Psoas muscle (tissue), 8 donors: ENCODE measurements at places on chromosomes 3 and 15. TPM values are rescaled to one million over a fixed set of nuclear protein-coding genes. Genes with fewer than 3 reads are reported as not detected.

CKMT1B gene
- 0.21 TPM for total RNA-seq

LEKR1 gene
- 0.30 TPM for total RNA-seq

GRCh38 chr3:177055605-177056571 lies 141.4 kb downstream of the TBL1XR1 start:
- no peak overlapping the region for H3K4me3 ChIP-seq
- H3K36me3 ChIP-seq, result peaks cover 6% of the 10 kb centered on the region
- peaks cover 33% of the 10 kb centered on the region for H3K4me1 ChIP-seq
- DNase-seq, result no peak

GRCh38 chr3:196502775-196503195 lies 783 bp downstream of the RNF168 start:
- peak overlapping the region; percentile 95 for H3K27ac ChIP-seq
- no peaks in the 10 kb centered on the region for H3K36me3 ChIP-seq
- H3K27me3 ChIP-seq, result no peaks in the 10 kb centered on the region
- peaks cover 16% of the 10 kb centered on the region for H3K4me1 ChIP-seq

DNA sequence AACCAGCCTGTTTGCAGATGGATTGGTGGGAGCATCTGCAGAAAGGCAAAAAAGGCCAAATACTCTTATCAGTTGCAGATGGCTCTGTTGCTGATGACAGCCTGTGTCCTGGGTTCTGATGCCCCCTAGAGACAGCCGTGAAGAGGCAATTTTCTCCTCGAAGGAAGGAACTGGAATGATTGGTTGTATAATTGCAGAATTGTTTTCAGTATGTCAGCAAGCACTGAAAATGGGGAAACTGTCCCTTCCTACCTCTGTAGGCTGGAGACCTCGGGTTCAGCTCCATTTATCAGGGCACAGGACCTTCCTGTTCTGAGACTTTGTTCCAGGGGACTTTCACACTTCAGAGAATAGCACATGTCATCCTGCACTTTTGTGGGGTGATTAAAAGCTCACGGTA lies 103.0 kb downstream of the PGPEP1L start:
- no peak for DNase-seq
- no peak overlapping the region for H3K27ac ChIP-seq
- no peaks in the 10 kb centered on the region for H3K27me3 ChIP-seq
- peaks cover 11% of the 10 kb centered on the region for H3K36me3 ChIP-seq

DNA sequence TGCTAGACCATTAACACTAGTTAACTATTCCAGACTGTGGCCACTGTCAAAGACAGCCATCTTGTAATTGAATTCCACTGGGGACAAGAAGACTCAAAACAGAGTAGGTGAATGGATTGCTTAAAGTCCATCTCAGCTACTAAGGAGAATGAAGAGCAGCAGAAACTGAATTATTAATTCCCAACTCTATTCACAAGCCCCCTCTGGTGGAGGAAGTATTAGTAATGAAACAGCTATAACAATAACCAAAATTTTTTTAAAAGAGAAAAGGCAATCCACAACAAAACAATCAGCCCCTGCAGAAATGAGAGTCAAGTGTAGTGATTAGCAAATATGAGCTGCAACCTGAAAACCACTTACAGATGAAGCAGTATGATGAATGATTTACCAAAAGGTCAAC lies 302.8 kb downstream of the FHIT start:
- H3K4me1 ChIP-seq, result no peaks in the 10 kb centered on the region
- no peak overlapping the region for H3K4me3 ChIP-seq
- DNase-seq, result no peak
- H3K27me3 ChIP-seq, result no peaks in the 10 kb centered on the region

STAB1 gene
- 47.5 TPM for total RNA-seq

DNA sequence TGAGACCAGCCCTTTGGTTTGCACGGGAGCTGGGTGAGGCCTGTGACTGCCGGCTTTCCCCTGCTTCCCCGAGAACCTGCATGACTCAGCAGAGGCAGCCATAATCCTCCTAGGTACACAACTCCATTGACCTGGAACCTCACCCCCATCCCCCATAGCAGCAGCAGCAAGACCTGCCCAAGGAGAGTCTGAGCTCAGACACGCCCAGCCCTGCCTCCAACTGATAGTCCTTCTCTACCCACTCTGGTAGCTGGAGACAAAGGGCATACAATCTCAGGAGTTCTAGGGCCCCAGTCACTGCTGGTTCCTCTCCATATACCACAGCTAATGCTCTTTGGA lies 141.0 kb upstream of the ARHGEF26 start:
- no peak overlapping the region for H3K4me3 ChIP-seq
- no peak overlapping the region for H3K27ac ChIP-seq
- H3K36me3 ChIP-seq, result no peaks in the 10 kb centered on the region
- H3K27me3 ChIP-seq, result no peaks in the 10 kb centered on the region
- H3K4me1 ChIP-seq, result no peaks in the 10 kb centered on the region

DNA sequence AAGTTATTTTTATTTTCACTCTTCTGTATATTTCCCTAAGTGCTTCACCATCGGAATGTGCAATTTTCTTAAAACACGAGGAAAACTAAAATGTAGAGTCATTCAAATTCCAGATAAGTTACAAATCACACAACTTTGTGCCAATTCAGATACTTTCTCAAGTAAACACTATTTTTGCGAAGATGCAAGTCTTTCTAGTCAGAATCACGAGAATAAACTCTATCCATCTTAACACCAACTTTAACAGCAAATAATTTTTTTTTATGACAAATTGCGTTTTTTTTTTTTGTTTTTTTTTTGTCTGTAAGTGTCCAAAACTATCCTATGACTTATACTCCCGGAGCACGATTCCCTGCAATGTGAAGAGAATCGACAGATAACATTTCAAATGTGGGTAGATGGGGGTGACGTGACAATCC lies 1.3 kb downstream of the STAG1 start:
- H3K36me3 ChIP-seq, result no peaks in the 10 kb centered on the region
- H3K27ac ChIP-seq, result peak overlapping the region; percentile 98
- DNase-seq, result no peak
- peaks cover 38% of the 10 kb centered on the region for H3K4me1 ChIP-seq
- peak overlapping the region; percentile 82 for H3K4me3 ChIP-seq

DNA sequence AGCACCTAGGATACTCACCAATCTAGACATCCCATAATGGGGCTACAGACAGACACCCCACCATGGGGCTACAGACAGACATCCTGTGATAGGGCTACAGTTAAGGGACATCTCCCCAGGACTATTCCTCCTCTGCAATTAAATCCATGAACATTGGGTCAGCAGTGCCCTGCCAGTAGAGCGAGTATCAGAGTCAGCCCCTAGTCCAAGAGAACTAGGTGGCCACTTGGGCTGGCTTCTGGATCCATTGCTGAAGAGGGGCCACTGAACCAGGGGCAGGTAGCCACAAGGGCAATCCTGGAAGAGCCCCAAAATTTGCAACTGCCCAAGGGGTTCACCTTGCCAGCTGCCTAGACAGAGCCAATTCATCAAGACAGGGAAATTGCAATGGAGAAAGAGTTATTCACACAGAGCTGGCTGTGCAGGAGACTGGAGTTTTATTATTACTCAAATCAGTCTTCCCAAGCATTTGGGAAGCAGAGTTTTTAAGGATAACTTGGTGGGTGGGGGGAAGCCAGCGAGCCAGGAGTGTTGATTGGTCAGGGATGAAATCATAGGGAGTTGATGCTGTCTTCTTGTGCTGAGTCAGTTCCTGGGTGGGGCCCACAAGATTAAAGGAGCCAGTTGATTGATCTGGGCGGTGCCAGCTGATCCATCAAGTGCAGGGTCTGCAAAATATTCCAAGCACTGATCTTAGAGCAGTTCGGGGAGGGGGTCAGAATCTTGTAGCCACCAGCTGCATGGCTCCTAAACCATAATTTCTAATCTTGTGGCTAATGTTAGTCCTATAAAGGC lies 170.2 kb upstream of the SMAD3 start:
- H3K4me1 ChIP-seq, result no peaks in the 10 kb centered on the region
- no peaks in the 10 kb centered on the region for H3K36me3 ChIP-seq
- H3K27ac ChIP-seq, result no peak overlapping the region
- DNase-seq, result no peak
- H3K4me3 ChIP-seq, result no peak overlapping the region
- H3K27me3 ChIP-seq, result no peaks in the 10 kb centered on the region

THSD4 gene
- total RNA-seq, result 1.8 TPM

GRCh38 chr3:48437812-48438211 lies 2.1 kb downstream of the CCDC51 start:
- peaks cover 32% of the 10 kb centered on the region for H3K36me3 ChIP-seq
- no peak overlapping the region for H3K4me3 ChIP-seq
- H3K27me3 ChIP-seq, result no peaks in the 10 kb centered on the region
- H3K4me1 ChIP-seq, result peaks cover 23% of the 10 kb centered on the region

- no peak overlapping the region for H3K27ac ChIP-seq
- H3K4me1 ChIP-seq, result no peaks in the 10 kb centered on the region
- no peaks in the 10 kb centered on the region for H3K27me3 ChIP-seq
- H3K4me3 ChIP-seq, result no peak overlapping the region
- H3K36me3 ChIP-seq, result no peaks in the 10 kb centered on the region
Measured at GRCh38 chr3:45106874-45107273, 39.3 kb downstream of the CDCP1 start.

- H3K27me3 ChIP-seq, result no peaks in the 10 kb centered on the region
- H3K36me3 ChIP-seq, result no peaks in the 10 kb centered on the region
- no peak overlapping the region for H3K4me3 ChIP-seq
Measured at GRCh38 chr15:85865070-85865684, 70.5 kb upstream of the KLHL25 start.

GCSAM gene
- not detected for total RNA-seq

ABCF3 gene
- 93.0 TPM for total RNA-seq

DNA sequence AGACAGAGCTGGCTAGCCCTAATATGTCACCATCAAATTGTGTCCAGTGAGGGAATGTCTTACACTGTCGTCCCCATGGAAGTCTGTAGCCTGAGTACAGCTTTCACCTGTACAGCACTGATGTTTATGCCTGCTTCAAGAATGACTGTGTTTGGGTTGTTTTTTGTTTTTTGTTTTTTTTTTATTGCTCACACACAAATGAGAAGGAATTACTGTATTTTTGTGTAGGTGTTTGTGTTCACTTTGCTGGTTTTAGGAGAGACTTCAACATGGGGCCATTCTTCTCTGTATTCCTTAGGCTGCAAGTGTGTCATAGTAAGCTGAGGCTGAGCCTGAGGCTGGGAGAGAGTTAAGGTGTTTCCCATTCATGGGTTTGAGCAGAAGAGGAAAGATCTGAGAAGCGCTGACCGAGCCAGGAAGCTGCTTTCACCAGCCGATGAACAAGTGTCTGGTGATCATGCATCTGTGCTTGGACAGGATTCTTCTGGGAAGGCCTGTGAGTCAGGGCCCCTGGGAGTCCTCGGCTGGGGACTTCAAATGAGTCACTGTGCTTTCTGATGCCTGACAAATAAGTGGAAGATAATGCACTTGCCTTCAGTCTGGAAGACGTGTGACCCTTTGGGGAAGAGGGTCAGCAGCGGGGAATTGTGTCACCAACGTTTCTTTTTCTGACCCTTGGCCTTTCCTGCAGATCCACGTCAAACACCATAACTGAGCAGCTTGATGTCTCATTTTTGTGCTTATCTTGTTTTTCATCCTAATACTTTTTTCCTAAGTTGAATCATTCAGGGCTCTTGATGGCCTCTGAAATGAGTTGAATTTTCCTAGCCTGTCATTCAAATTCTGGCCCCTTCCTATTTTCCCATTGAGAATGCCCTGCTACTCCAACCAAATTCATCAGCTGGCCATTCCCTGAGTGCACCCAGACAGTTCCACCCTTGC lies 36.7 kb upstream of the ZBTB38 start:
- peak; percentile 84 for DNase-seq
- no peaks in the 10 kb centered on the region for H3K27me3 ChIP-seq
- no peaks in the 10 kb centered on the region for H3K4me1 ChIP-seq

GRCh38 chr3:71264840-71265239 lies 318.7 kb downstream of the FOXP1 start:
- DNase-seq, result no peak
- H3K27me3 ChIP-seq, result no peaks in the 10 kb centered on the region
- no peaks in the 10 kb centered on the region for H3K4me1 ChIP-seq
- no peaks in the 10 kb centered on the region for H3K36me3 ChIP-seq
- no peak overlapping the region for H3K27ac ChIP-seq
- no peak overlapping the region for H3K4me3 ChIP-seq

ZIC1 gene
- total RNA-seq, result 3.5 TPM

GRCh38 chr15:77014132-77015081 lies 19.5 kb downstream of the PSTPIP1 start:
- peak; percentile 42 for DNase-seq
- H3K27me3 ChIP-seq, result no peaks in the 10 kb centered on the region

- peaks cover 12% of the 10 kb centered on the region for H3K4me1 ChIP-seq
- H3K27ac ChIP-seq, result no peak overlapping the region
- H3K27me3 ChIP-seq, result no peaks in the 10 kb centered on the region
Measured at GRCh38 chr15:90141646-90142045, 39.4 kb upstream of the IDH2 start.
